Activated CD8-positive, alpha-beta T cell treated with anti-CD3 and anti-CD28 coated beads, Interleukin-2, amount 10 ng/mL, durations not matched to agents 7 days and 5 days (primary cell): ENCODE measurements at places on chromosomes 12 and 14. TPM values are rescaled to one million over a fixed set of nuclear protein-coding genes. Genes with fewer than 3 reads are reported as not detected.

Gene CCDC175
- not detected for total RNA-seq

Gene BAZ2A
- 96.0 TPM for total RNA-seq

Gene PTPN6
- 354 TPM for total RNA-seq

Gene WNT1
- 0.81 TPM for total RNA-seq

Gene FAM90A1
- total RNA-seq: not detected

Gene SIX4
- total RNA-seq: not detected

Gene CLEC14A
- not detected for total RNA-seq

Gene TGM1
- total RNA-seq: 2.7 TPM

Gene GPR84
- 0.32 TPM for total RNA-seq

Gene EPS8
- total RNA-seq: 1.0 TPM

Gene PRH2
- total RNA-seq: not detected

Gene CLEC9A
- not detected for total RNA-seq

Gene NANOG
- total RNA-seq: not detected
